Occipital lobe (tissue), 3 donors: ENCODE measurements at places on chromosomes 2 and 18. TPM values are rescaled to one million over a fixed set of nuclear protein-coding genes. Genes with fewer than 3 reads are reported as not detected.

LIMS4 gene
- 0.31 TPM for total RNA-seq

RTTN gene
- 53.5 TPM for total RNA-seq

TUBA3E gene
- total RNA-seq = not detected

TUBA3D gene
- not detected for total RNA-seq

MEIS1 gene
- 20.7 TPM for total RNA-seq

PDE11A gene
- total RNA-seq = 1.7 TPM

CD302 gene
- total RNA-seq = 2.5 TPM

WDPCP gene
- 48.0 TPM for total RNA-seq

PLGLB2 gene
- total RNA-seq = 2.0 TPM

TACR1 gene
- 0.47 TPM for total RNA-seq

G6PC2 gene
- not detected for total RNA-seq

EMILIN1 gene
- 4.5 TPM for total RNA-seq

SLC25A52 gene
- total RNA-seq = not detected

KCNF1 gene
- total RNA-seq = 13.3 TPM

SIGLEC15 gene
- total RNA-seq = not detected

EFHD1 gene
- total RNA-seq = 1.1 TPM

PDE1A gene
- total RNA-seq = 42.1 TPM

GRHL1 gene
- total RNA-seq = 4.1 TPM

CXCR4 gene
- total RNA-seq = 115 TPM

NAT8 gene
- not detected for total RNA-seq

RBM43 gene
- 2.8 TPM for total RNA-seq

WDCP gene
- total RNA-seq = 23.7 TPM

C1QL2 gene
- 1.6 TPM for total RNA-seq

EFR3B gene
- 47.1 TPM for total RNA-seq

KCNG2 gene
- 0.31 TPM for total RNA-seq

CYP26B1 gene
- total RNA-seq = 3.1 TPM

STEAP3 gene
- total RNA-seq = not detected

CYP1B1 gene
- 7.8 TPM for total RNA-seq

C1GALT1C1L gene
- total RNA-seq = not detected

DOK6 gene
- total RNA-seq = 91.4 TPM

MYOM1 gene
- 2.3 TPM for total RNA-seq

CD207 gene
- not detected for total RNA-seq

CRYGC gene
- not detected for total RNA-seq

BUB1 gene
- 7.8 TPM for total RNA-seq

ESPNL gene
- total RNA-seq = 0.16 TPM

IL36B gene
- not detected for total RNA-seq

BOLL gene
- total RNA-seq = not detected

GCG gene
- total RNA-seq = not detected

TIMM21 gene
- 36.0 TPM for total RNA-seq

GNAL gene
- 49.8 TPM for total RNA-seq

ALPI gene
- not detected for total RNA-seq

CCDC102B gene
- total RNA-seq = 20.1 TPM

NRP2 gene
- 22.1 TPM for total RNA-seq

AMER3 gene
- total RNA-seq = 32.8 TPM

GPR75 gene
- 15.8 TPM for total RNA-seq

APOB gene
- total RNA-seq = 0.62 TPM

CRYGD gene
- 1.7 TPM for total RNA-seq

WDR43 gene
- total RNA-seq = 55.1 TPM

RGPD6 gene
- 115 TPM for total RNA-seq

ARPC2 gene
- total RNA-seq = 110 TPM

GPR155 gene
- total RNA-seq = 15.6 TPM

RAPGEF4 gene
- total RNA-seq = 23.4 TPM

CD8B gene
- total RNA-seq = not detected

GPR35 gene
- 0.31 TPM for total RNA-seq

ZNF396 gene
- total RNA-seq = 5.0 TPM

C18orf54 gene
- 8.7 TPM for total RNA-seq

AMMECR1L gene
- total RNA-seq = 13.6 TPM
